ENCODE measurements at places on chromosomes 7 and 10.

DNA sequence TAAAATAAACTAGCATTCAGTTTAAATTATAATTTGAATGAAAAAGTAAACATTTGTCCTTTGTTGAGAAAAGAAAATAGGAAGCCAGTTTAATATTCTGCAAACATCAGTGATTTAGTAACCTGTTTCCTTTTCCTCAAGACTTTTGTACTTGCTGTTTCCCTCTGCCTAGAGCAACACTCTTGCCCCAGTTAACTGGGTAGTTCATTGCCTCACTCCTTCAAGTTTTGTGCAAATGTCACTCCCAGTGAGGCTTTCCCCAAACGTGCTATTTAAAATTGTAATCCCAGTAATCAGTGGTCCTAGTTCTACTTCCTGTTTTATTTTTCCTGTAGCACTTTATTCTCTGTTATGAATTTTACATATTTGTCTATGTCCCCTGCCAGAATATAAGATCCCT, 23.8 kb downstream of the DLD start:
- no peak for DNase-seq

DNA sequence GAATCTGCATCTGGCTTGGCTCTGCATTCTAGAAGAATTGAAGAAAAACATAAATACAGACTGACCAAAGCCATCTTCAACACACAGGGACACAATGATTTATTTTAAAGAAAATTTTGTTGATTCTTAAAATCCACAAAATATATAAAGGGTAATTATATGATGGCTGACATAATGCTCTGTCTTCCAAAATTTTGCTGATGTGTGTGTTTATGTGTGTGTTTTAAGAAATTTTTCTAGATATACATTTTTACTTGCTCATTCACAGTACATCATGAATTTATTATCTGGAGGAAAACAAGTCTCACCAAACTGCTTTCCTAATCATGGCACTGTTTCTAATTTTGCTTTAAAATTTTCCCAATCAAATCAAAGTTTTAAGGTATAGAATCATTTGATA, 442.6 kb downstream of the PARD3 start:
- DNase-seq, result no peak

- DNase-seq, result peak; percentile 34
Measured at GRCh38 chr10:43390759-43391158, 18.2 kb downstream of the HNRNPF start.

DNA sequence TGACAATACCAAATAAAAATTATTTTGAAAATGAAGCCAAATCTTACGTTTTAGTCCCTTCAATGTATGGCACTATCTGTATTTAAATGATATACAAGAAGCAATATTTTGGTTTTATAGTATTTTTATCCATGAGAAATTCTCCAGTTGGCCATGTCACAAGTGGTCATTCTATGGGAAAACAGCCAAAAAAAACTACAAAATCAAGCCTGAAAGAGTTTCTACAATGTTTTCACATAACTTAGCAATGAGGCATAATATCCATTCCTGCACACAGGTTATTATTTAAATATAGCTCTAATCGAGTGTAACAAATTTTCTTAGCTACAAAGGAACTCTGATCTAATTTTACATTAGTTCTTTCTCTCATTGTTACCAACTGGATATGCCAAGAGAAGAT, 5.4 kb downstream of the RAB11FIP2 start:
- no peak for DNase-seq

DNA sequence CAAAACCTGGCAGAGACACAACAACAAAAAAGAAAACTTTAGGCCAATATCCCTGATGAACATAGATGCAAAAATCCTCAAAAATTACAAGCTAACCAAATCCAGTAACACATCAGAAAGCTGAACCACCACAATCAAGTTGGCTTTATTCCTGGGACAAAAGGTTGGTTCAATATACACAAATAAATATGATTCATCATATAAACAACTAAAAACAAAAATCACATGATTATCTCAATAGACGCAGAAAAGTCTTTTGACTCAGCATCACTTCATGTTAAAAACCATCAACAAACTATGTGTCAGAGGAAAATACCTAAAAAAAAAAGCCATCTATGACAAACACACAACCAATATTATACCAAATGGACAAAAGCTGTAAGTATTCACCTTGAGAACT, 283.5 kb downstream of the THSD7A start:
- no peak for DNase-seq

All from foreskin keratinocyte (primary cell).